Activated CD8-positive, alpha-beta memory T cell treated with anti-CD3 and anti-CD28 coated beads for 1 hour (primary cell): ENCODE measurements at places on chromosomes 4 and X.

DNA sequence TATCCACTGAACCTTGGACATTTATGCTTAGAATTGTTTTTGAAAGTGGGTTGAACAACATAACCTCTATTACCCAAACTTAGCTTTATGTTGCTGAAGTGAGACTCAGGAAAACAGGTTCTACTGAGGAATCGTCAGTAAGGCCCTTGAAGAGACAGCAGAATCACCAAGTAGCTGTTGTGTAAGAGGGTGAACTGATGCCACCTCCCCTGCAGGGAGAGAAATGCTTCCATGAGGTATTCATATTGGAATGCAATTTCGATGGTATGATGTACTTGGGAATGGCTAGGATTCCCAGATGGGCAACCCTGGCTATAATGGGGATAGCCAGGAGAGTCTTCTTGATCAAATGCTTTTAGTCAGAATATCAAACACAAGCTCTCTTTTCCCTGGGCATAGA, 4.1 kb upstream of the SCRG1 start:
- DNase-seq: no peak

- DNase-seq: no peak
Observed at GRCh38 chr4:4724321-4724720, 135.1 kb upstream of the MSX1 start.

- DNase-seq: no peak
Observed at GRCh38 chrX:643241-643595, 12.6 kb downstream of the SHOX start.

GRCh38 chrX:2261831-2262667, 238.7 kb downstream of the DHRSX start:
- DNase-seq: no peak

DNA sequence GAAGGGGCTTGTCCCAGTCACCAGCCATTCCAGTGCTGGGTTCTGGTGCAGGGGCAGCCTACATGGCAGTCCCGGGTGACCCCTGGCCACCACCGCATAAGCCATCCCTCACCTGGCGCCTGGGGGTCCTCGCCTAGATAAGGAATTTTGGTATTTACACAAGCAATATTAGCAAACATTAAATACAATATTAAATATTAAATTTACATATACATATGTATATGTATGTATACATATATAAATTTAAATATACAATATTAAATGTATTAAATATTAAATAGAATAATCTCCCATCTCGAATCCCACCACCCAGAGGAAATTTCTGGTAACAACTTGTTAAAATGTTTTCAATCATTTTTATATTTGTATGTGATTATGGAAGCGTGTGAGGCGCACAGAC, 104.6 kb upstream of the AFAP1 start:
- DNase-seq: no peak

GRCh38 chr4:183563874-183564273, 59.0 kb downstream of the ING2 start:
- DNase-seq: no peak

DNA sequence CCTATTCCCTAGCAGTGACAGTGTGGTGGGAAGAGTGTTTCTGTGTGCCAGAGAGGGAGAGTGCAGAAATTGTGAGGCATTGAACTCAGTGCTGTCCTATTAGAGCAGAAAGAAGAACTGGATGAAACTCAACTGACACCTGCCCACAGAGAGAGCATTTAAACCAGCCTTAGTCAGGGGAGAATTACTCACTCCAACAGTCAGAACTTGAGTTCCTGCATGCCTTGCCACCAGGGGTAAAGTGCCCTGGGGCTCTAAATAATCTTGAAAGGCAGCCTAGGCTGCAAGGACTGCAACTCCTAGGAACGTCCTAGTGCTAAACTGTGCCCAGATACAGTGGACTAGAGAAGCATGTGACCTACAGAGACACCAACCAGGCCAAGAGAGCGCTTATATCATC, 12.8 kb downstream of the CYSLTR1 start:
- DNase-seq: no peak

DNA sequence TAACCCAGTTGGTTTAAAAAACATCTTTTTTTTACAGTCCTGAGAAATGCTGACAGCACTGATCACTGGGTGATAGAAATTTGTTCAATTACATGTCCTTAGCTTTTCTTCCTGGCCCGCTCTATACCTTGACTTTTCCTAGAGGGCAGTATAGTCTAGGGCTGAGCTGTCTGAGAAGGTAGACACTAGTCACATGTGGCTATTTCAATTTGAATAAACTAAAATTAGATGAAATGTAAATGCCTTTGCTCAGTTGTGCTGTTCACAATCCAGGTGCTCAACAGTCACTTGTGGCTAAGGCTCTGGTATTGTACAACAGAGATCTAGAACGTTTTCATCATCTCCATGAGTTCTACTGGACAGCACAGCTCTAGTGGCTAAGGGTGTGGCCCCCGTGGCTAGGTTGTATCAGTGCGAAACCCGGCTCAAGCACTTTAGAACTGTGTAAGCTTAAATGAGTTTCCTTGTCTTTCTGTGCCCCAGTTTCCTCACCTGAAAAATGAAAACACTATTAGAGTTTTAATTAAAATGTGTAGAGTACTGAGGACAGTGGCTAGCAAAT, 111.6 kb upstream of the WDR17 start:
- no peak for DNase-seq

DNA sequence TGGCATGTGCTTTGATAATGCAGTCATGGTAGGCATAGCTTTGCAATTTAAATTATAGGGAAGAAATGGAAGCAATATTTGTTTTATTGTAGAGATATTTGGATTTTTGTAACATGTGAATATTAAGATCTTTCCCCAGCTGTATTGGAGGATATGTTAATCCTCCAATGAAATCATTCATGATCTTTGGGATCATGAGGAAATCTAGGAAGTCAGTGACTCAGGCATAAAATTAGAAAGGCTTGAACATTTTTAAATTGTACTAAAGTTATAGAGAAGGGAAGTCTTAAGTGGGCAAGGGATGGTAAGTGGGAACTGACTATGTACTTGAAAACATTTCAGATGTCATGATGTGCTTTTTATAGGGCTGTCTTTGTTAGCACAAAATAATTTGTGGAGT, 46.8 kb downstream of the FIP1L1 start:
- no peak for DNase-seq

DNA sequence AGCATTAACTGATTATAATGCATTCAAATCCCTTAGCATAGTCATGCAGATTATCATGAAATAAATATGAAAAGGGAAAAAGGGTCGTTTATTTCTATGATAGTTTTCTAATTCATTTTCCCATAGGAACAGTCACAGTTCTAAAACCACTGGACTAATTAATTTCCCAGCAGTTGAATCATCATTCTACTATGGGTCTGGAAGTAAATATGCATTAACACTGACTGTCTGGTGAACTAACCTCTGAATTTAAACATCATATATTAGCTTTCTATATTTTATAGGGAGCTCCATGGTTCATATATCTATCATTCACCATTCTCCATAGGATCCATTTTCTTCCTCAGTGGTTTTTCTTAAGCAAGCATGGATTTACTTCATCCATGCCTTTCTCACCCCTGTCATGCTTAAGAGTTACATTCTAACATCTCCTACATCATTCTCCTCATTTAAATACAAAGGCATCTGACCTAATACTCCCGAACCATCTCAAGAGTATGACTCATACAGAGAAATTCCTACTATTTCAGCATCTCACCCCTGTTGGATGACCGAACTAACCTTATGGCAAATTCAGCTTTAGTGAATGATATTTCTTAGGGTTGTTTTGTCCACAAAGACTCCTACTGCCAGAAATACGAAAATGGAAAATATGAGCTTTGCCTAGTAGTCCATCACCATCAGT, 198.7 kb upstream of the ADAMTS3 start:
- DNase-seq: no peak

DNA sequence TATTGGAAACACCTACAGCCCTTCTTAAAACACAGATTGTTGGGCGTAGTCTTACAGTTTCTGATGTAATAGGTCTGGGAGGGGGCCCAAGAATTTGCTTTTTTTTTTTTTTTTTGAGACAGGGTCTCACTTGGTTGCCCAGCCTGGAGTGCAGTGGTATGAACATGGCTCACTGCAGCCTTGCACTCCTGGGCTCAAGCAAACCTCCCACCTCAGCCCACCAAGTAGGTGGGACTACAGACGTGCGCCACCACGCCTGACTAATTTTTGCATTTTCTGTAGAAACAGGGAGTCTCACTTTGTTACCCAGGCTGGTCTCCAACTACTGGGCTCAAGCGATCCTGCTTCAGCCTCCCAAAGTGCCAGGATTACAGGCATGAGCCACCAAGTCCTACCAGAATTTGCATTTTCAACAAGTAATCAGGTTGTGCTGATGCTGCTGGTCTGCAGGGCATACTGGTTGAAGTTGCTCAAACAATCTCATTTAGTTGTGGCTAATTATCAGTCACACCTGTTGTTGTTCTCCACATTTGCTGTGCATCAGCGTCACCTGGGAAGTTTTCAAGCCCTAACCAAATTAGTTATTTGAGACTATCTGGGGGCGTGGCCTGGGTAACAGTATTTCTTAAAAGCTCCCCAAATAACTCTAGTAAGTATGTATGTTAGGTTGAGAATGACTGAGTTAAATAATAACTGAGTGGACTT, 14.0 kb downstream of the TMEM154 start:
- no peak for DNase-seq

GRCh38 chr4:55330241-55330640, 15.8 kb upstream of the SRD5A3 start:
- no peak for DNase-seq

DNA sequence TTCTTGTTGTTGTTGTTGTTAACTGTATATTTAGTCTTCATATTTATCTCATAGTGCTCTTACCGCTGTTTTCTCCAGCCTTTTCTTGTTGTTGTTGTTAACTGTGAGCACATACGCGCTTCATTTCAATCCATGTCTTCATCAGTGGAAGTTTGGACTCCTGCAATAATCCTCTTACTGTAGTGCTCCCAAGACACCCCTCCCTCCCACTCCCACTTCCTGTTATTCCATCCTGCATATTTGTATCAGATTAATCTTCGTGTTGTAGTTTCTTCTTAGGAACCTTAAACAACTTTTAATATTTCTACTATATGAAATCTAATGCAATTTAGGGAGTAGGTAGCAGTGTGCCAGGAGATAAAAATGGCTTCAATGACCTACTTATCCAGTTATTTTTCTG, 674.8 kb downstream of the RAPGEF2 start:
- DNase-seq: no peak

GRCh38 chr4:38046727-38047489, 86.7 kb downstream of the PTTG2 start:
- no peak for DNase-seq

DNA sequence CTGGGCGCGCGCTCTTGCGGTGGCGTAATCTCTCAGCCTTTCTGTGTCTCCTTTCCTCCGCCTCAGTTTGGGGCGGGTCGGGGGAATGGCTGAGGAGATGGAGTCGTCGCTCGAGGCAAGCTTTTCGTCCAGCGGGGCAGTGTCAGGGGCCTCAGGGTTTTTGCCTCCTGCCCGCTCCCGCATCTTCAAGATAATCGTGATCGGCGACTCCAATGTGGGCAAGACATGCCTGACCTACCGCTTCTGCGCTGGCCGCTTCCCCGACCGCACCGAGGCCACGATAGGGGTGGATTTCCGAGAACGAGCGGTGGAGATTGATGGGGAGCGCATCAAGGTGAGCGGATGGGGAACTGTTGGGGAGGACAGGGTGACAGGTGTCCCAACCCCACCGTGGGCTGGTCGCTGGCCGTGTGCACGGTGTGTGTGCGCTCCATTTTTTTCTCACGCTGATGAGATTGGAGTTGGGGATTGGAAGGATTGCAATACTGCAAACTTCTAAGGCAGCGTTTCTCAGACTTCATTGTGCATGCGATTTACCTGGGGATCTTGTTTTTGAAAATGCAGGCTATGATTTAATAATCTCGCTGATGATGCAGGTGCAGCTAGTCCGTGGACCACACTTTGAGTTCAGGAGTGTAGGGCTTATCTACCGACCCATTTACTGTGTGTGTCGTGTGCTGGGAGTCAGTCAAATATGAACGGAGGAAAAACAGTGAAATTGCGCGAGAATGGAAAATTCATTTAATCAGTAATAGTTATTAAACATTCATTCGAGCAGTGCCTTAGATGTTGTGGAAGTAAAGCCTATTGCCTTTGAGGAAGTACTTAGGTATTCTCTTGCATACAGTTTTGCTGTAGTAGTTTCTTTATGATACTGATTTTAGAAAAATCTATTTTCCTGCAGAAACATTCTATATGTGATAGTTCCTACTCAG, at the start of gene RAB33B:
Gene RAB33B (plus strand): TSS at position 11 of the 935 bp plus-strand sequence. CDS start 75 bp downstream, at position 86.
- DNase-seq: no peak

- DNase-seq: no peak
Observed at GRCh38 chr4:8922481-8922880, 50.8 kb upstream of the HMX1 start.

GRCh38 chrX:72169008-72169728, 12.4 kb upstream of the PIN4 start:
- no peak for DNase-seq

- no peak for DNase-seq
Observed at GRCh38 chrX:120794525-120794975, 81.1 kb downstream of the CT47B1 start.

- no peak for DNase-seq
Observed at GRCh38 chr4:57710053-57710452, 599.9 kb upstream of the IGFBP7 start.

DNA sequence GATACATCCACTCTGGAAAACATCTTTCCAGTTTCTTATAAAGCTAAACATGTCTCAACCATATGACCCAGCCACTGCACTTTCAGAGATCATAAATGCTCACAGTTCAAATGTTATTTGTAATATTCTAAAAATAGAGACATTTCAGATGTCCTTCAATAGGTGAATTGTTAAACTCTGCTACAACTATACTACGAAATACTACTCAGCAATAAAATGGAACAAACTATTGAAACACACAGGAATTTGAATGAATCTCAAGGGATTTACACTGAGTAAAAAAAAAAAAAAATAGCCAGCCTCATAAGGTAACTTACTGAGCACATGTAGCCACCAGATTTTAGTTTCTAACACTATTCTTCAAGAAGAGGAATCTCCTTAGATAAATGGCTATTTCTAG, 253.9 kb downstream of the PCDH18 start:
- no peak for DNase-seq

DNA sequence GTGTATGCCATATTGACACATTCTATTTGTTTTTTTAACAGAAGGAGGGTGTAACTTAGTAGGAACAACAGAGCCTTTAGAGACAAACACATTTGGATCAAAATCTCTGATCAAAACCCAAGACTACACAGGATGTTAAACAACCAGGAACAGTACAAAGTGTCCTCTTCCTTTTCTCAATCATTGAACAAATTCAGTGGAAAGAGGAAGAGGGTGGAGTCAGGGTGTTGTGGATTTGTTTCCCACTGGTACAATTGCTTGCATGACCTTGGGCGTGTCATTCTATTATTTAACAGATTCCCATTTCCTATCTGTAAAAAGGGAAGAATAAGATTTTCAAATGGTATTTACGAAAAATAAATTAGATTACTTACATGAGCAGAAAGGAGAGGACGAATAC, 1162.8 kb upstream of the PRKX start:
- DNase-seq: no peak

- no peak for DNase-seq
Observed at GRCh38 chrX:352582-353314, 34.0 kb downstream of the PPP2R3B start.

GRCh38 chrX:45806410-45807121, 605.9 kb upstream of the DIPK2B start:
- DNase-seq: no peak
